ENCODE measurements at places on chromosomes 5 and 9.

DNA sequence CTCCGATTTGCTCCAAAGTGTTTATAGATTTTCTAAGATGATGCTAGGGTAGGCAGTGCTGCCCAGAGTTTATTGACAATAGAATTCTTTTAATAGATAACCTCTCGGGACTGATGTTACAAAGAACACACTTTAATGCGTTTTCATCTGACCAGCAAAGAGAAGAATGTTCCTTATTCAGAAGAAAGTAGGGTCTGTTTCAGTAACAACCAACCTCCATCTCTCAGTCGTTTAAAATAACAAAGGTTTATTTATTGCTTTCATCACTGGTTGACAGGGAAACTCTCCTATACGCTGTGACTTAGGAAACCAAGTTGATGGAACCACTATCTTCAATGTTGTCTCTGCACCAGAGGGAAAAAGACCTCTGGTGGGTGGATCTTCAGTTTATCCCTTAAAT, 55.1 kb upstream of the PAPPA start:
- DNase-seq: no peak

DNA sequence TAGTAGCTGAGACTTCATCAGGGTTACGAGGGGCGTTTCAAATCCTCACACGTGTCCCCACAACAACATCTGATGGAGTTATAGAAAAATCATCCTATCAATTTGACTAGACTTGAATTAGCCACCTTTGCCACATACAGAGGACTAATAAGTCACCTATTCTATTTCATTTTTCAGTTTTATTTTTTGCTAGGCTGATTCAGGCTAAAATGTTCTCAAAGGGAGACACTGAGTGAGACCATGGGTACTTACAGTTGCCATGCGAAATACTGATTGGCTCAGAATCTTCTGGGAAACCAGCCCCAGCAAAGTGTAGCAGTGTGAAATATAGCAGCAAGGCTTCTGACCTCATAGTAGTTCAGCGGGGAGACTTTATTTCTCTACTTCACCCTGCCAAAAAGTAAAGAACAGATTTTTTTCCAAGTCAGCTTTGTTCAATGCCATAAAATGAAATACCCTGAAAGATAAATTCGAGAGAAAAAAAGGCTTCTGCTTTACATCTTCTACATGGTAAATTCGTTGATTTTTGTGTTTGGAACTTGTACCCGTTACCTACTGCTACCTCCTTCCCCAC, 69.9 kb downstream of the SEMA6A start:
- DNase-seq: no peak

- DNase-seq: peak; percentile 24
Measured at GRCh38 chr5:169893010-169893409, 87.3 kb downstream of the INSYN2B start.

DNA sequence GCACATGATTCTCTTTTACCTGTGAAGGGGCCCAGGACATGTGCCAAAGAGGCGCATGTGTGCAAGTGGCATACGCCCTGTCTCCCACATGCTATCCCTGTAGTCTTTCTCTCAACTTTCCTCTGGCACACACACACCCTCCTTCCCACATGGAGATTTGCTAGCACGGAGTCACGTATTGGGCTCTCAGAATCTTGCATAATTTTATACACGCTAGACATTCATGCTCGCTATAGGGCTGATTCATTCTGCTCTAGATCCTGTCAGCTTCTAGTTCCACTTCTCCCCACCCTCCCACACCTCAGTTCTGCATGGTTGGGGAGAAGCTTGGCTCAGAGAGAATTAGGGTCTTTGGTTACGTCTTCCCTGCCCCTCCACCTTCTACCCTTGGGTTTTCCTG, 72.8 kb downstream of the CD180 start:
- no peak for DNase-seq

GRCh38 chr9:114406441-114406840, 18.7 kb upstream of the AKNA start:
- no peak for DNase-seq

GRCh38 chr5:148952097-148952867, 110.6 kb downstream of the SH3TC2 start:
- DNase-seq: no peak

DNA sequence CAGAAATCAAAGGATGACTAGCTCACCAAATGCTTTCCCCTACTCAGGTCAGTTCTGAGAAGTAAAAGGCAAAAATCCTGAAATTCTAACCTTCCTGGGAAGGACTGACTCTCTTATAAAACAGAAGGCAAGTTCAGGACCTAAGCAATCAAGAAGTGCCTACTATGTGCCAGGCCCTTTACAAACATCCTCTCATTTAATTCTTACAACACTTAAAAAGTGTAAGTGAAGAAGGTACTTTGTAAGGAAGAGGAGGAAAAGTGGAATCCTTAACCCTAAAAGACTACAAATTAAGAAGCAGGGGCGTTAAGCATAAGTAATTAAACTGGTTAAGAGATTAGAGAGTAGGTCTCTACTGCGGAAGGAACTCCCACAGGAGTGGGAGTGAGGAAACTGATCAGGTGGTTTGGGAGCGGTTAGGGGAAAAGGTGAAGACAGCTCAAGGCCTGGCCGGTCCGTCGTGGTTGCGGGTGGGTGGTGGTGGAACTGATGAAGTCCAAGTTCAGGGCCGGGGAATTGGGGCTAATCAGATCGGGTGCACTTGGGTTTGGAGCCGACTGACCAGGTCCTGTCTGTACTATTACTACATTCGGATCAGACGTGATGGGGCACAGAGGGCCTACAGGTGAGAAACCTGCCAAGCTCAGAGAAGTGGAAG, 839 bp downstream of the MED27 start:
- no peak for DNase-seq

- no peak for DNase-seq
Measured at GRCh38 chr9:130608554-130609134, 29.3 kb downstream of the FUBP3 start.

GRCh38 chr9:3848445-3849114, 322.8 kb upstream of the RFX3 start:
- DNase-seq: peak; percentile 66

GRCh38 chr9:89791754-89792153, 186.9 kb downstream of the GADD45G start:
- DNase-seq: no peak

DNA sequence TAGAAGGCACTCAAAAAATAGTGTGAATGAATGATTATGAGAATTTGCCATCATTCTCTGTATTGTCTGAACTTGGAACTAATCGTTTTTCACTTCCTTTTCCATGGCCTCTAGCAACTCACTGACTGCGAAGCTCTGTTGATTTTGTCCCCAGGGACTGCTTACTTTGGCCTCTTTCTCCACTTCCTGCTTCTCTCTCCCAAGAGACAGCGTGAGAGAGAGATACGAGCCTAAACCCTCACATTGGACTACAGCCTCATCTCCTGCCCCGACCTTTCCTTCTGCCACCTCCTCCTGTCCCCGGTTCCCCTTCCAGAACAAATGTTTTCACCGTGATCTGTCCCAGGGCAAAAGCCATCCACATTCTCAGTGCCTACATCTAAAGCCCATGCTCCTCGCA, 300.8 kb upstream of the PANK3 start:
- DNase-seq: peak; percentile 91

GRCh38 chr5:137470921-137471220, 28.3 kb downstream of the SPOCK1 start:
- DNase-seq: no peak

- no peak for DNase-seq
Measured at GRCh38 chr9:133979921-133980863, 11.9 kb downstream of the VAV2 start.

DNA sequence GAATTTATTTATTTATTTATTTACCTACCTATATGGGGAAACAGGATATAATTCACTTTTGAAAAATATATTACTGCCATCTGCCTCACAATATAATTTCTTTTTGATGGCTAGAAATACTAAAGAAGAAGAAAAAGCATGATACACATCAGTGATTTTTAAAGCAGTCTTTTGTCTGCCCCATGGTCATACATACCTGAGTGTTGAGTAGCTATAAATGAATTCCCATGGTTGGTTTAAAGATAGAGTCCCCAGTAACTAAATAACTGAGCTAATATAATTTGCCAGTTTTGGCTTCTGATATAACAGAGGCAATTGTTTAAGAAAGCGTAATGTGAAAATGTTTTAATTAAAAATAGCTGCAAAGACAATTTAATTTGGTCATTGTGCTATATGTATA, 447.8 kb downstream of the PDE4D start:
- no peak for DNase-seq

GRCh38 chr9:27726244-27727081, 153.2 kb upstream of the C9orf72 start:
- peak; percentile 84 for DNase-seq
